ENCODE measurements at places on chromosomes 5 and 9. TPM values are rescaled to one million over a fixed set of nuclear protein-coding genes. Genes with fewer than 3 reads are reported as not detected.

Gene HSPA4
- 86.8 TPM for polyA plus RNA-seq

Gene SLC27A4
- 24.7 TPM for polyA plus RNA-seq

Gene PANK3
- 5.6 TPM for polyA plus RNA-seq

Gene SCAMP1
- polyA plus RNA-seq = 8.7 TPM

Gene ARL14EPL
- not detected for polyA plus RNA-seq

Gene DDX4
- polyA plus RNA-seq = 0.03 TPM

Gene LSM11
- 2.2 TPM for polyA plus RNA-seq

Gene FSTL4
- 0.10 TPM for polyA plus RNA-seq

Gene BTNL3
- polyA plus RNA-seq = 0.09 TPM

Gene LRRC19
- polyA plus RNA-seq = not detected

Gene ROR2
- 0.18 TPM for polyA plus RNA-seq

Gene AGXT2
- polyA plus RNA-seq = not detected

Gene P4HA2
- polyA plus RNA-seq = 13.0 TPM

Gene FOXD4L4
- polyA plus RNA-seq = not detected

Gene PCDHB1
- not detected for polyA plus RNA-seq

Gene ZBTB26
- 2.2 TPM for polyA plus RNA-seq

Gene C5orf58
- polyA plus RNA-seq = not detected

All from psoas muscle (tissue), 8 donors.